ENCODE measurements at places on chromosomes 16 and 17.

GRCh38 chr17:32814836-32815235 lies 62.1 kb downstream of the MYO1D start:
- DNase-seq = no peak

DNA sequence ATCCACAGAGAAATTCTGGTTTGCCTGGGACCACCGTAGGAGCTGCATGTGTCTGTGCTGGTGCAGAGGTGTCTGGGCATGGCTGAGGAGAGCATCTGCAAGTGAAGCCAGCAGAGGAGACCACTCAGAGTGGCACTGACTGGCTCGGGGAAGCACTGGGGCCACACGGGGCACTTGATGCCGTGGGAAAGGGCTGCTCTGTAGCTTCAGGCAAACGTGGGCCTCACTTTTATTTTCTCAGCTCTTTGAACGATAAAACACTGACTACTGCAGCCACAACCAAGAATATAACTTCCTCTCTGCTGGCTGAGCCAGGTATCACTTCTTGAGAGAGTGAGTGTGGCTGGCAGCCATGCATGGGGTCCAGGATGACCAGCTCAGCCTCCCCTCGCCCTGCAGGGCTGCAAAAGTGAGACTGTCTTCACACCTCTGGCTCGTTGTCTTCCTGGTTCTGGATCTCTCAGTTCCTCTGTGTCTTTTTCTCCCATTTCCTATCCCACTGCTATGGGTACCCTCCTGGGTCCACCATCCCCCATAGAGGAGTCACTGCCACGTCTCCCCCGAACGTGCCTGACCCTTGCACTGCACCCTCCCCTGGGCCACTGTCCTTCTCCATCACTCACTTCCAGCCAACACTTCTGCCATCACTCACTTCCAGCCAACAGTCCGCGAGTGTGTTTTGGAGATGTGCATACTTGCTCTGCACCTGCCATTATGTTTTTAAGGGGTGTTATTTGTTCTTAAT lies 201.4 kb upstream of the CHMP6 start:
- DNase-seq = peak; percentile 62

- DNase-seq = no peak
Observed at GRCh38 chr16:71758293-71758760, 33.8 kb upstream of the PHLPP2 start.

DNA sequence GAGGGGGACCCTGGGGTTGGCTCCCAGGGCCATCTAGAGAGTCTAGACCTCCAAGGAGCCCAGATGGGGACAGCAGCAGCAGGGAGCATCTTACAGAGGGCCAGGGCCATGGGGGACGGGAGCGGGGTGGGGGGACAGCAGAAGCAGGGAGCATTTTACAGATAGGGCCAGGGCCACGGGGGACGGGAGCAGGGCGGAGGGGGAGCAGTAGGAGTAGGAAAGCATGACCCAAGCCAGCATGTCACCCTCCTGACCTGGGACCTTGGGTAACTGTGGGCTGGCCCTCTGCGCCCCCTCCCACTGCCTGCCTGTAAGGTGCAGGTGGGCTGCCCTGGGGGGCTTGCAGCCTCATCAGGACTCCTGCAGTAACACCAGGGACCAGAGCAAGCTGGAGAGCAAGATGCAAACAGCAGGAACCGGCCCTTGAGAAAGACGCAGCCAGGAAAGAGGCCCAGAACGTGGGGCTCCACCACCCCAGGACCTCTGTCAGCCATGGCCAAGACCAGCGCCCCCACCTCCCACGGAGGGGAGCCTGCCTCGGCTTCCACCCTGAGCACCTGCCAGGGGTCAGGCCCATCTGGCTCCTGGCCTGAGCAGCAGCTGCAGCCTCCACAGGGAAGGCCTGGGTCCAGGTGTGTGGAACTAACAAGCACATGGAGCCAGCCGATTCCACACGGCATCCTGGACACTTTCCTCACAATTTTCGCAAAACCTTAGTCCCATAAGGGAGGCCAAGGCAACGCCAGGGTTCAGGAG lies 2.4 kb downstream of the ZNF598 start:
- no peak for DNase-seq

- DNase-seq = peak; percentile 64
Observed at GRCh38 chr17:76791053-76791980, 53.4 kb downstream of the MFSD11 start.

DNA sequence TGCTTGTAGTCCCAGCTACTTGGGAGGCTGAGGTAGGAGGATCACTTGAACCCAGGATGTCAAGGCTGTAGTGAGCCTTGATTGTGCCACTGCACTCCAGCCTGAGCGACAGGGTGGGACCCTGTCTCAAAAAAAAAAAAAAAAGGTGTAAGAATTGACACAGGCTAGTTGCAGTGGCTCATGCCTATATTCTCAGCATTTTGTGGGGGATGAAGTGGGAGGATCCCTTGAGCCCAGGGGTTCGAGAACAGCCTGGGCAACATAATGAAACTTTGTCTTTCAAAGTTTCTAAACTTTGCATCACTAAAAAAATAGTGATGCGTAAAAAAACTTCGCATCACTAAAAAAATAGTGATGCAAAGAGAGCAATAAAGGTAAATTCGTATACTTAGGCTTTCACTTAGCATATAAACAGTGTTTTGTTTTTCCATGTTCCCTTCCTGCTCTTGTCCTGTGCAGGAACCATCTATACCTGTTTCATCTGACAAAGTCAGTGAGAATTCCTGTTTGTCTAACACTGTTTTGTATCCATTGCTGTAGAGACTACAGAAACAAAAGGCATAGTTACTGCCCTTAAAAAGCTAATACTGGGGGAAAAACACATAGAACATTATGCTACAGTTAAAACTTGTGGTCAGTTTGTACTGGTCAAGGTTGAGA lies 32.1 kb downstream of the CTCF start:
- no peak for DNase-seq

- DNase-seq = no peak
Observed at GRCh38 chr16:69922200-69922599, 28.9 kb upstream of the CLEC18A start.

- DNase-seq = no peak
Observed at GRCh38 chr16:88274847-88275246, 107.9 kb upstream of the ZNF469 start.

DNA sequence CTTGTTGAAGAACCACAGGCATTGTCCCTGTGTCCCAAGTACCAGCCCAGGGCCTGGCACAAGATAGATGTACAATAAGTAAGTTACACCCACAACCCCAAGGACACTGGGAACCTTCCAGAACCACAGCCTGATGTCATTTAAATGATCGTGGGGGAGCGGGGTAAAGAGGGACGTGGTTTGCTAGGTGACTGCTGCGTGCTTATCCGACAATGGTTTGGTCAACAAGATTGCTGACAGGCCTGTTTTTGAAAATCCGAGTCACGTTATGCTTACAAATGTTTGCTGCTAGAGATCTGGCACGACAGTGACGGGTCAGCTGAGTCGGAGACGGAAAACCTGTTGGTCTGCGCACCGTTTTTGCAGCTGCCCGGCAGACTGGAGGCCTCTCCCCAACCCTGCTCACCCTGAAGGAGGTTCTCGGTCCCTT lies 22.8 kb downstream of the COTL1 start:
- DNase-seq = peak; percentile 38

- no peak for DNase-seq
Observed at GRCh38 chr17:14733376-14733775, 432.5 kb downstream of the HS3ST3B1 start.

GRCh38 chr17:77645072-77646045 lies 313.1 kb upstream of the TNRC6C start:
- DNase-seq = peak; percentile 64

DNA sequence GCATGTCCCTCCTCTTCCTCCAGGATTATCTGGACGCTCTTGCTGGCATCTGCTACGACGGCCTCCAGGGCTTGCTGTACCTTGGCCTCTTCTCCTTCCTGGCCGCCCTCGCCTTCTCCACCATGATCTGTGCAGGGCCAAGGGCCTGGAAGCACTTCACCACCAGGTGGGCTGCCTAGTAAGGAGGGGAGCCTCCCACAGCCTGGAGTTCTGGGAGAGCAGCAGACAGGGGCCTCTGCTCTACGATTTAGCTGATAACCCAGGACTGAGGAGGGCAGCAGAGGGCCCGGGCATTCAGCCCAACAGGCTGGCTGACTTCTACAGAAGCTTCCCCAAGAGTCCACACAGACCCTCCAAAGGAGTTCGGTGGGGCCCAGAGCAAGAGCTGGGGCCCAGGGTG lies 21.8 kb upstream of the DNAI2 start:
- no peak for DNase-seq

DNA sequence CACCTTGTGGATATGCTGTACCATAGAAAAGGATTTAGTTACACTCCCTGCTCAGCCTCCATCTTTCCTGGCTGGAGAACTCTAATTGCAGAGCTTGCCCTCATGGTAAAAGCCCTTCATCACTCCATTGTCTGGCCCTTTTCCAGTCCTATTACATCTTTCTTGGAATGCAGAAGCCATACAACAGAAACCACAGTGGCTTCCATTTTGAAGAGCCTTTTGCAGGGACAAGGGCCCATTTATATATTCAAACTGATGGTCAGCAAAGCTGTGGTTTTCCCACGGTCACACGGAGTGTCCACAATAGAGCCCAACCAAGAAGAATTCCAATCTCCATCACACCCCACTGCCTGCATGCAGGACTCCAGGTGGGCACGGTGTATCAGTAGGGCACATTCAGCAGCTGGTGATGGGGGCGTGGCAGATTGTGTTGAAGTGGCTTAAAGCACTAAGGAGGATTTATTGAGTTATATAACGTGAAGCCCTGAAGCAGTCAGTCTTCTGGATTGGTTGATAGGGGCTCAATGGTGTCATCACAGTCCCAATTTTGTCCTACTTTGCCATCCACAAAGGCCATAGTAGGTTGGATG lies 20.3 kb downstream of the COPRS start:
- no peak for DNase-seq

DNA sequence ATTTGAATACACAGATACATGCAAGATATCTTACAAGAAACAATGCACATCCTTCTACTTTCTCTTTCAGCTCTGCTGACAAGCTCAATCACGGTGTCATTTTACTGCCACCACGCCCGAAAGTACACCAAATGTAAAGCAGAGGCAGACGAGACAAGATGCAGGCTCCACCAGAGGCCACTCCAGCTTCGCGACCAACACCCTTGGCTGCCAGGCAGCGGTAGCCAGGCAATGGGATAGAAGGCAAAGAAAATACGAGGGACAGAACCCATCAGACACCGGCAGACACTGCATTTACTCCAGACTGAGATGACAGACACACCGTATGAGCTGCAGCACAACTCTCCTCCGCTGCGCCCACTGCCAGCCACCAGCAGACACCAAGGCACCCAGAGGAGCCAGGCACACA lies 41.0 kb downstream of the USP22 start:
- no peak for DNase-seq

GRCh38 chr16:67040166-67040565 lies 11.2 kb downstream of the CBFB start:
- no peak for DNase-seq

DNA sequence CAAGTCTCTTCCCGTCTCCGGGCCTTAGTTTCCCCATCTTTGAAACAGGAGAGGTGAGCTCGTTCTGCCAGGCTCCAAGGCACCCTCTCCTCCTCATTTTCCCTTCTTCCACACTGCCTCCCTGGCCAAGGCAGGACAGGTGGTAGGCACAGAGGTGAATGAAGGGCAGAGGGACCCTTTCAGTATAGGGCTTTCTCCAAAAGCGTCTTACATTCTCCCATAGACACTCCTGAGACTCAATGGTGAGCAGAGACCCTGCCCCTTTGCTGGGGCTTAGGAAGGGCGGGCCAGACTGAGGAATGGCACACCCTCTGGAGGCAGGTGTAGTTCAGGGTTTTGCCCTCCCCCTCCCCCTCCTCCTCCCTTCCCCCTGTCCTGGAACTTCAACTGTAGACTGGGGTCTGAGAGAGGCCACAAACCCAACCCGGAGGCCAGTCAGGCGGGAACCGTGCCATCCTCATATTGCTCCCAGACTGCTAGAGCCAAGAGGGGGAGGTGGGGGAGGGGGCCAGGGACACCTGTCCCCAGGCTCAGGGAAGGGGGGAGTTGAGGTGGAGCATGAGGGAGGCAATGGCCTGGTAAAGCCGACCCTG lies 1.9 kb downstream of the PLEKHH3 start:
- no peak for DNase-seq

DNA sequence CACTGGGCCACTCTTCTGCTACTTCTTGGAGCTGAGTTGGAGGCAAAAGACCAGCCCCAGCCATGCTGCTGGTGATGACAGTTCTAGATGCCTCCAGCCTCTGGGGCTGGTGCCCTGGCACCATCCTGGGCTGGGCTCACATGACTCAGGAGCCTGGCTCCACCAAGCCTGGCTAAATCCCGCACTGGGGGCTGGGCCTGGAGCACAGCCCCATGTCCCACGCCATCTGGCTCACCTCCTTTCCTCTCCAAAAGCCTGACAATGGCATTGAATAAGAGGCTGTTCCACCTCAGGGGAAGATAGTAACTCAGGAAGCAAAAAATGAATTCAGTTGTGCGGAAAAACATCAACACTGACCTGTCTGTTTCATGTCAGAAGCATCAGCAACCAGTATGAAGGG lies 45.1 kb upstream of the MTSS2 start:
- no peak for DNase-seq

- DNase-seq = no peak
Observed at GRCh38 chr17:78824240-78824639, 16.4 kb downstream of the USP36 start.

DNA sequence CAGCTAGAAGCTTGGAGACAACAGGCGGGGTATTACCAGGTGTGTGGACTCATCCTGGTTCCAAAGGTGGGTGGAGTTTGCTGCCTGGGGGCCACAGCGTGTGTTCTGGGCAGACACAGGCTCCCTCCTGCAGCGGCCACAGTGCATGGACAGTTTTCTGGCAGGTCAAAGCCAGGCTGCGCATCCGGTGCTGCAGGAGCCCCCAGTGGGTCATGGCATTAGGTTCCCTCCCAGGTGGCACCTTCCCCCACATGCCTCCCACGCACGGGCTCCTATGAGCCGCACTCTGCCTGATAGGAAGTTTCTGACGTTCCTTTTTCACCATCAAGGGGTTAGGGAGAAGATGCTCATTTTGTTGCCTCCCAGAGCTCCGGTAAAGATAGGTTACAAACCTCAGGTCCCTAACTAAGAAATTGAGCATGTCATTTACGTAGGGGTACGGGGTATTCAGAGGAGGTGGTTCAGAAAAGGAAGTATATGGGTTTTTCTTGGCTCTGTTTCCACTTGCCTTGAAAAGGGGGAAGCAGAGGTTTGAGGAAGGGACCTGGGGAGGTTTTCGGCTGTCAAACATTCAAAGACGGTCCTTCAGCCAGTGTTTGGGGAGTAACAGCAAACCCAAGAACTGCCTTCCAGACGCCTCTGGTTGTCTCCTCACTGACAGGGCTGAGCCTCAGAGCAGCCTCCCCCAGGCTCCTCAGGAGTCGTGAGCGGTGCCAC lies 32.7 kb upstream of the NAT9 start:
- no peak for DNase-seq

DNA sequence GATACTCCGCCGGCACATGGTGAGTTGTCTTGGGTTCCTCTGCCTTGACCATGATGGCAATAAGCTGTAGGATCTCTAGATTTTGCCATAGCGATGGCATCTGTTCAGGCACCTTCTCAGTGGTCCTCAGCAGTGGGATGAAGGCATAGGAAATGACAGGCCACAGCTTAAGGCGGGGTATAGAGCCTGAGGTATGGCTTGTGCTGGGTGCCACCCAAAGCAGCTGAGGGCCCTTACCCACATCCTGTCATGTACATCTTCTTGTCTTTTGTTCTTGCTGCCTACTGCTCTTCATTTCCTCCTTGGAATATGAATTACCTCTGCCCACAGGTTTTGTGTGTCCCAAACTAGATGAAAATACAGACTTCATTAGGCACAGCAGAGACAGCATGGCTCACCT lies 29.5 kb downstream of the KAT7 start:
- peak; percentile 76 for DNase-seq

Measured in CD4-positive, alpha-beta T cell treated with Interleukin-6 for 4 hours (primary cell).